ENCODE measurements at places on chromosomes 12 and 14.

DNA sequence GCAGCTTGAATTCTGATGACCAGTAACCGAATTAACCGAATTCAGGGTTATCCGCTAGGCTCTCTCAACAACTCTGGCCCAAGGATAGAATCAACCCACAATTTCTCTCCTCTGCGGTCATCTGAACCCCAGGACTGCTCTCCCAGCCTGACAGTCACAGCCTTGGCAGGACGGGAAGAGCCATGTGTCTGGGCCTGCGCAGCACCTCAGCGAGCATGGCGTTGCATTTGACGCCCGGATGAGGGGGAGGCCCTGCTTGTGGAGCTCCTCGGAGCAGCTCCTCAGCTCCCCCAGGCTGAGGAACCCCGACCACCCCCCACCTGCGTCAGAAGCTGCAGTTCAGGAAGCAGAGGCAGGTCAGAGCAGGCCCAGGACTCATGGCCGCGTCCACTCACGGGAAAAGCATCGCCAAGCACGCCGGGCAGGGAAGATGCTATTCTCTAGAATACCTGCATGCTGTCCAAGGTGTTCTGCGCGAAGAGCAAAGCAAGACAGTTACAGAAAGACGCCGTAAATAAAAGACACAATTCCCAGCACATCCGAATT lies 131.1 kb downstream of the PIWIL1 start:
- H3K4me3 ChIP-seq = no peak overlapping the region
- H3K27ac ChIP-seq = no peak overlapping the region
- no peaks in the 10 kb centered on the region for H3K36me3 ChIP-seq

DNA sequence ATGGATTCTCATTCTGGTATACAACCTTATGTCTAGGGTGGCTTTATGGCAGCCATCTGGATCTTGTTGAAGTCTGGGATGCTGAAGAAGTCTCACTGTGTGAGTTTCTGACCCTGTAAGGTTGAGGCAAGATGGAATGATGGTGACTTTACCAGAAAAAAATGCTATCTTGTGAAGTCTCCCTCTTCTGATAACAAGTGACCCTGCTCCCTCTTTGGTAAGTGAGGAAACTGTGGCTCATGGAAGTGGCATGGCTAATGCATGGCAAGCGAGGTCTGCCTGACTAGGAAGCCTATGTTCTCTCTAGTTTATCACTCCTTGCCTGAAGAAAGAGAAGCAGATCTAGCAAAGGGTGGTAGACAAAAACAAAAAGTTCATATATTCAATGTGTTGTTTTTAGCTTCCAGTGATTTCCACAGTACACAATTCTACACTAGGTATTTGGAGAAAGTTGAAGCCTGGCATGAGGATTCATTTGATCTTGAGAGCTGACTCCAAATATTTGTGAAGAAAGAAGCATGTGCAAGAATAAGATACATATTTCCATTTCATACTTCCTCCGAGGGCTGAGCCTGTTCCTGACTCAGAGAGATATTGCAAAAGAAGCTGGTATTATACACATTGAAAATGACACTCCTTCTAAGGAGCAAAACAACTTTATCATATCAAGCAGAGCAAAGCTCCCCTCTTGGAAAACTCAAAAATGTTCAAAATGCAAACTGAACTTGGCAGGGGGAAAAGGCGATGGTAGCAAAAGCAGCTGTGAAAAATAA lies 63.6 kb downstream of the HELB start:
- peaks cover 7% of the 10 kb centered on the region for H3K36me3 ChIP-seq
- no peak overlapping the region for H3K4me3 ChIP-seq
- no peak overlapping the region for H3K27ac ChIP-seq

GRCh38 chr14:92460916-92461579 lies 52.5 kb upstream of the RIN3 start:
- peak overlapping the region; percentile 26 for H3K4me3 ChIP-seq
- no peak overlapping the region for H3K27ac ChIP-seq
- H3K27me3 ChIP-seq = no peaks in the 10 kb centered on the region
- H3K4me1 ChIP-seq = peaks cover 6% of the 10 kb centered on the region
- H3K36me3 ChIP-seq = no peaks in the 10 kb centered on the region
- DNase-seq = no peak

DNA sequence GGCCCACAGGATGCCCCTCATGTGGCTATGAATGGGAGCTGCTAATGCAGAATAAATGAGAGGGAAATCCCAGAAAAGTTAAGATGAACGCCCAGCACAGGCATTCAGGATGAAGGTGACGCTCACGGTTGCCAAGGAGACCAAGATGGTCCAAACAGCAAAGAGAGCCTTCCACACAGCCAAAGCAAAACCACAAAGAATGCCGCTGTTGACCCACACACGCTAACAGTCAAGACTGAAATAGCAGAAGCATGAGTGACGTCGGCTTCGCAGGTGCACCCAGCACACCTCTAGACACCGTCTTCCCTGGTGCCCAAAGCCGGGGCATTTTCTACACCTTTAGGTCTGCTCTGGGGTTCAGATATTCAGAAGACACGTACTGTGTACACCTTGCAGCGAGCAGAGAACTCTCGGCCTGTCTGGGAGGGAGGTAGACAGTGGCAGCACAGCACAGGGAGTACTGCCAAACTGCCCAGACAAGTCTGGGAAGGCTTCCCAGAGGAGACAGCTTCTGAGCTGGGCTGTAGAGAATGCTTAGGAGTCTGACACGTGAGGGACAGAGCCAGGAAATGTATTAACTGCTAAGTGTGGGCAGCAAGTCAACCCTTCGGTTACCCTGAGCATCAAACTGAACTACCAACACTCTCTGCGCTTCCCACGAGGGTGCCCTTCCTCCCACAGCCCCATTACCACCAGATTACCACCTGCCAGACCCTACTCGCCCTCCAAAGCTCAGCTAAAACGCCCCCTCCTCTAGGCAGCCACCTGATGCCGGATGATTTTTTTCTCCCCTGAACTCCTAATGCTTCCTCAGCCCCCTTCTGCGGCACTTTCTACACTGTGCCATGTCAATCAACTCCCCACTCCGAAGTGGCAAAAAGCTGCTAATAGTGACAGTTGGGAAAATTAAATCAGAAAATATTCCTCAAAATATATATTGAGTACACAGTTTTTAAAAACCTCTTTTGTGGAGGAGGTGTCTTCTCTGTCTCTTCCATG lies 50.1 kb downstream of the CCDC88C start:
- peak overlapping the region; percentile 92 for H3K27ac ChIP-seq
- H3K27me3 ChIP-seq = no peaks in the 10 kb centered on the region
- peak; percentile 75 for DNase-seq

DNA sequence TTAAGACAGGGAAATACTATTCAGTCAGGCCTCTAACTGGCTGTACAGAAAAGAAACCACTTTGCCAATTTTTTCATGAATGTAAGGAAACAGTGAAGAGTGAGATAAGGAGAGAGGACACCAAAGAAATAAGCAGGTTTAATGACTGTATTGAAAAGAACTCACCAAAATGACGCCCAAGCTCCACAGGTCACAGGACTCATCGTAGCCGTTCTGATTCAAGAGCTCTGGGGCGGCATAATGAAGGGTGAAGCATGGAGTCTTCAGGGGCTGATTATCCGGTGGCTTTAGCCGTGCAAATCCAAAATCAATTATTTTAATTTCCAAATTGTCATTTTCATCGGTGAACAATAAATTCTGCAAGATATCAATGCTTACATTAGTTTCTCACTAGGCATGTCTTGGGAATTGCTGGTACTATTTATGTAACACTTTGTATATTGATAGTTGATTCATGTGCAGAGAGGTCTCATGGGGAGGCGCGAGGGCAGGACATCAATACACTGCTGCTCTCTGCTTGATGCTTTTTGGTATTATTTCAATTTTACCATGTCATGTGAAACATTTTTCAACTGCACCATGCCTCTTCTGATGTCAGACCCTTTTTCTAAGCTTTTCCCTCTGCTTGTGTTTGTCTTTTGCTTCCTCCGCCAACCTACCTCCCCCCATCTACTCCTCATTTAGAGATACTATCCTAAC lies 74.2 kb upstream of the TTC7B start:
- no peak overlapping the region for H3K4me3 ChIP-seq
- no peak for DNase-seq
- H3K36me3 ChIP-seq = peaks cover 29% of the 10 kb centered on the region
- no peak overlapping the region for H3K27ac ChIP-seq
- H3K27me3 ChIP-seq = no peaks in the 10 kb centered on the region

DNA sequence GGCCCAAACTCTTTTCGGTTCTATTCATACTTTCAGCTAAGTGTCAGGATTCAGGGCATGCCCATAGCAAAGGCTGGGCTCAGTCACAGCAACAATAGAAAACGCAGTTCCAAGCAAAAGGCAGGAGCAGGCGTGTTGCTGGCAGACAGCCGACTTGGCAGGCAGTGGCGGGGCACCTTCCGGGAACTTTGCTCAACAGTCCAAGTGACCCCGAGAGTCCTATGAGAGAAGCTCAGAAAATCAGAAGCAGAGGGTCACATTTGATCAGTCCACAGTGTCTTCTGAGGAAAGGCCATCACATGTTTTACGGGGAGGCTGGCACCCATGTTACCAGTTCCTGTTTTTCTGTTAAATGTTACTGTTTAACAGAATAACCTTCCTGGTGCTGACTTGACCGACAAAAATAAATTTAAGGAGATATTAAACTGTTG lies 115.0 kb downstream of the DACT1 start:
- no peak for DNase-seq
- H3K27me3 ChIP-seq = no peaks in the 10 kb centered on the region
- no peaks in the 10 kb centered on the region for H3K36me3 ChIP-seq
- H3K4me3 ChIP-seq = no peak overlapping the region
- H3K27ac ChIP-seq = no peak overlapping the region
- H3K4me1 ChIP-seq = no peaks in the 10 kb centered on the region

GRCh38 chr12:14611640-14612203 lies 44.0 kb upstream of the PLBD1 start:
- no peak overlapping the region for H3K27ac ChIP-seq
- no peaks in the 10 kb centered on the region for H3K36me3 ChIP-seq
- no peaks in the 10 kb centered on the region for H3K27me3 ChIP-seq
- no peak for DNase-seq
- H3K4me1 ChIP-seq = no peaks in the 10 kb centered on the region
- H3K4me3 ChIP-seq = no peak overlapping the region

DNA sequence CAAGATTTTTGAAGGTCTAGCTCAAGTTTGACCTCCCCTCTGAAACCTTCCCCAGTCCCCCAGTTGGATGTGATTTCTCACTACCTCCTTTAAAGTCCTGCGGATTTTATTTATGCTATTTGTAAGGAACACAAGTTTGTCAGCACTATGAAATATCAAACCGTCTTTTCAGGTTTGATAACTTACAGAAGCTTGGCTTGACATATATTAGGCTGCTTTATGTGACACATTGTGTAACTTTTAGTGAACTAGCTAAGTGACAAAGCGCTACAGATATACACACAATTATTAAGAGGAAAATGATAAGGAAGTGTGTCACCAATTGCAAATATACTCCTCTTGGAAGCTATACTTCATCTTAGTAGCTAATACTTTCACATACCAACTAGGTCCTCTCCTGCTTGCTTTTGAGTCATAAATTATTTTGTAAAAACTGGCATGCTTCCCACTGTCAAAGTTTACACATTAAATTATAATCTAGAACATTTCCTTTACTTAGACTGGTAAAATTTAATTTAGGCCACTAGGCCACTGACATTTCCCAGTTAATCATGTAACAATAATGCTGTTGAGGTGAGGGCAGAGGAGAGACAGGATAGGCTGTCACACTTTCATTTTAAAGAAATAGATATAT lies 149.5 kb downstream of the TMTC3 start:
- no peak overlapping the region for H3K4me3 ChIP-seq
- H3K27ac ChIP-seq = no peak overlapping the region
- H3K27me3 ChIP-seq = no peaks in the 10 kb centered on the region
- no peaks in the 10 kb centered on the region for H3K4me1 ChIP-seq
- DNase-seq = no peak

DNA sequence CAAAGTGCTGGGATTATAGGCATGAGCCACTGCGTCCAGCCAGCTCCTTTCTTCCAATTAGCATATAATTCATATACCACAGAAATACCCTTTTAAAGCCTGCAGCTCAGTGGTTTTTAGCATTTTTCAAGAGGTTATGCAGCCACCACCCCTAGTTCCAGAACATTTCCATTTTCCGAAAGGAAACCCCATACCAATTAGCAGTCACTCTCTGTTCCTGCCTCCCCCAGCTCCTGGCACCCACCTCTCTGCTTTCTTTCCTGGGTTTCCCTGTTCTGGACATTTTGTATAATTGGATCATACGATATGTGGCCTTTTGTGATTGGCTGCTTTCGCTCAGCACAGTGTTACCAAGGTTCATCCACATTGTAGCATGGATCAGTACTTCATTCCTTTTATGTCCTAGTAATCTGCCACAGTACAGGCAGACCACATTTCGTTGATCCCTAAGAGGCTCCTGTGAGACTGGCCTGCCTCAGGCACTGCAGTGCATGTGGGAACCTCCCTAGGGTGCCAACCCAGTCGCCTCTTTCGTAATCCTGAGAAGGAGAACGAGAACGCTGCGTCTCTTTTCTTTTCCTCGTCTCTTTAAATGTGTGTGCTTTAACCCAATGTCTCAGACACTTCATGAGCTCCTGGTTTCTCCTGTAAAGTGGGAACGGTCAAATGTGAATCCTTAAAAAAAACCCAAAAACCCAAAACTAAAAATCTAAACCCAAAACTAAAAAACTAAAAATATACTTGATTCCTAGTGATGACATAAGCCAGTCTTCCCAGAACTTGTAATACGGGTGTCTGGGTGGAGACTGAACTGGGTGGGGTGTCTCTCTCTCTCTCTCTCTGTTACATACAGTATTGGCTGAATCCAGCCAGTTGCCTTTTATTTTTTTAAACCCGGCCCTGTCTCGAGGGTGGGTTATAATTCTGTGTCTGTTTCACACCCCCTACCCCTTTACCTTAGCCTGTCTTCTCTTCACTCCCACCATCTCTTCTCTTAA lies 14.7 kb downstream of the AACS start:
- no peaks in the 10 kb centered on the region for H3K27me3 ChIP-seq
- H3K4me1 ChIP-seq = no peaks in the 10 kb centered on the region
- DNase-seq = no peak
- H3K36me3 ChIP-seq = peaks cover 2% of the 10 kb centered on the region
- H3K4me3 ChIP-seq = no peak overlapping the region

DNA sequence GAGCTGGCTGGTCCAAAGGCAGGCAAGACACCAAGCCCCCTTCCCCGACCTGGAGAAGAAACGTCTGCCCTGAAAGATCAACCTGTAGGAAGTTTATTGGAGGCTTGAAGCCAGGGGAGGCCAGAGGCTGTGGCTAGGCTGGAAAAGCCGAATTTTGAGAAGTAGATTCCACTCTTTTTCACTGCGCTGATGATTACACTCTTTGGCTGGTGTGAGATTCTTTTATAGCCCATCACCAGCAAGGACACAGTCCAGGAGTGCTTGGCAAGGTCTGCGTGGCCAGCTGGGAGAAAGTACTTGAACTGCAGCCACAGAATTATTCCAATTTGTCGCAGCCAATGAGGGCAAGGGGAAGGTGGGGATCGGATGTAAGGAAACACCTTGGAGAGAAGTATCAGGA lies 45.0 kb downstream of the SYNE3 start:
- no peak for DNase-seq
- no peaks in the 10 kb centered on the region for H3K4me1 ChIP-seq
- peaks cover 92% of the 10 kb centered on the region for H3K36me3 ChIP-seq
- H3K4me3 ChIP-seq = no peak overlapping the region
- no peak overlapping the region for H3K27ac ChIP-seq
- H3K27me3 ChIP-seq = no peaks in the 10 kb centered on the region
